Endothelial cell (in vitro differentiated cells): ENCODE measurements at places on chromosomes 13 and 19. TPM values are rescaled to one million over a fixed set of nuclear protein-coding genes. Genes with fewer than 3 reads are reported as not detected.

DNA sequence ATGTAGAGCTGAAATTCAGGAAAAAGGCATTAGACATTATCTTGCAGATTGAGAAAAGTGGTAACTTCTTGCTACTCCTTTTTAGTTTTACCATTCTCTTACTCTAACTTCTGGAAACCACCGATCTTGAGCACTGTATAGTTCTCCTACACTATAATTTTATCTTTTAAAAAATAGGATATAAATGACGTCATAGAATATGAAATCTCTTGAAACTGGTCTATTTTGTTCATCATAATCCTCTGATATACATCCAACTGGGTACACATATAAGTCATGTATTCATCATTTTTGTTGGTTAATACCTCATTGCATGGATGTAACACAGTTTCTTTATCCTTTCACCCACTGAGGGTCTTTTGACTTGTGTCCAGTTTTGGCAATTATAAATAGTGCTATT is 629.9 kb upstream of the PRR20A start:
- DNase-seq: no peak

- DNase-seq: no peak
Measured at GRCh38 chr19:42301646-42302203, at the start of gene PRR19. PRR19 (plus strand) TSS chr19:42302132; CDS start chr19:42309585, 7,453 bp downstream.

- DNase-seq: peak; percentile 50
Measured at GRCh38 chr13:87498681-87499080, 172.5 kb upstream of the SLITRK5 start.

DNA sequence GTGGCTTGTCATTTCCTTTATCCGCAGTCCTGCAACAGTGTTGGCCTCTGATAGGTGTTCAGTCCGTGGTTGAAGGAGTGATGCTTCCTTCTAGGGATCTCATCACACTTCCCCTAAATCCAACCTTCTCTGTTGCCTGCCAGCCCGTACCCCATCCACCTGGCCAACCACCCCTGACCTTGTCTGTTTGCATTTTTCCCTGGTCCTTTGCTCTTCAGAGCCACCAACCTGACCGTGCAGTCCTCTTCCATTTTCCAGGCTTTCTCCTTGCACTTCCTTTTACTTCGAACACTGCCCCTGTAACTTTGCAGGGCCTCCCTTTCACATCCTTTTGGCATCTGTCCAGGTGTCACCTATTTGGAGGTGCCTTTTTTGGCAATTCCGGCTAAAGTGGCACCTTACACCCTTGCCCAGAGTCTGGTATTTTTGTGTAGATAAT is 696 bp downstream of the ZNF460 start:
- peak; percentile 4 for DNase-seq

DNA sequence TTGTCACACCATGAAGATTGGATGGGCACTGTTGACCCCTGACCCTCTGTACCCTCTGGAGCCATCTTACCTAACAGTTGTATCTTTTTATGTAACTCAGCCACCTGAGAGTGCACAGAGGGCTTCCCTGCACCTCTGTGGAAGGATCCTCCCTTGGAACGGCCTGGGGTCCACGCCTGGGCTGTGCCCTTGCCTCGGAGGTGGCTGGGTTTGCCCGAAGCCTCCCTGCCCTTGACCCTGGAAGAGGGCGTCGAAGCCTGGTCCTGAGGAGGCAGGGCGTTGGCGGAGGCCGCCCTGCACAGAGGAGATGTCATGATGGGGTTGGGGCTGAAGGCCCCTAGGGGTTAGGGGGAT is 241 bp downstream of the ODAD3 start:
- no peak for DNase-seq

DNA sequence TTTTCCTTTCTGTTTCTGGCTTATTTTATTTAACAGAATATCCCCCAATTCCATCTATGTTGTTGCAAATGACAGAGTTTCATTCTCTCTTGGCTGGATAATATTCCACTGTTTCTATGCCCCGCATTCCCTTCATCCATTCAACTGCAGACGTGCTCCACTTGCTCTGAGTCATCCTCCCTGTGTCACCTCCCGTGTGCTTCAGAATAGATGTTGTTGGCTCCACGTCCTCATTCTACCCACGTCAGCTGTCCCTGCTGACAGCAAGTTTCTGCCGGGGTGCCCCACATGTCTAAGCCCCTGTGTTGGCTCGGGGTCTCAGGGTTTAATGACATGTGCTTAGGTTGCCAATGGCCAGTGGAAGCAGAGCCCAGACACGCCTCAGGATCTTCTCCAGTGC is 1041.0 kb downstream of the UQCRFS1 start:
- DNase-seq: no peak

- DNase-seq: no peak
Measured at GRCh38 chr13:47303626-47304025, 406.8 kb upstream of the HTR2A start.

DNA sequence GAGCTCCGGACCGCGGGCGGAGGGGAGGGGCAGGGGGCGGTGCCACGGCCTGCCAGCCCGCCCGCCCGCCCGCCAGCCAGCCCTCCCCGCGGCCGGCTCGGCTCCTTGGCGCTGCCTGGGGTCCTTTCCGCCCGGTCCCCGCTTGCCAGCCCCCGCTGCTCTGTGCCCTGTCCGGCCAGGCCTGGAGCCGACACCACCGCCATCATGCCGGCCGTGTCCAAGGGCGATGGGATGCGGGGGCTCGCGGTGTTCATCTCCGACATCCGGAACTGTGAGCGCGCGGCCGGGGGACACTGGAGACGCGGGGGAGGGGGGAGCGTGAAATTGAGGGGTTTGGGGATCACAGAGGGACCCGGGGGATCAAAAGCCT is at the start of gene AP2A1:
TSS of gene AP2A1 (plus strand) at position 72 of the 370 bp plus-strand sequence. CDS start at position 205, 133 bp downstream.
- no peak for DNase-seq

- DNase-seq: no peak
Measured at GRCh38 chr13:73368608-73369007, 309.8 kb downstream of the KLF5 start.

DNA sequence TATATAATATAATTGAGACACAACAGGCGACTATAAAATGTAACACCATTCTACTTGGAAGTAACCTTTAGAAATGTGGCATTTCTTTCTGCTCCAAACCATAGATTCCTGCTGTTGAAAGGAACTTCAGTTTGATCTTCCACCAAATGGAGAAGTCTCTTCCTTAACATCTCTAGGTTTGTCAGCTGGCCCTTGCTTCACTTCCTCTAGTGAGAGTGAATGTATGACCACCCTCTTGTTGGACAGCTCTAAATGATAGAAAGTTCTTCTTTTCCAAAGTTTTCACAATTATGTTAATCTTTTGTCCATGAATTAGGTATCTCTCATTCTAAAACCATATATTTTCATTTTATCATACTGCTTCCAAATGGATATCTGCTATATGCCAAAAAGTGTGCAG is 13.8 kb upstream of the COG6 start:
- no peak for DNase-seq

DNA sequence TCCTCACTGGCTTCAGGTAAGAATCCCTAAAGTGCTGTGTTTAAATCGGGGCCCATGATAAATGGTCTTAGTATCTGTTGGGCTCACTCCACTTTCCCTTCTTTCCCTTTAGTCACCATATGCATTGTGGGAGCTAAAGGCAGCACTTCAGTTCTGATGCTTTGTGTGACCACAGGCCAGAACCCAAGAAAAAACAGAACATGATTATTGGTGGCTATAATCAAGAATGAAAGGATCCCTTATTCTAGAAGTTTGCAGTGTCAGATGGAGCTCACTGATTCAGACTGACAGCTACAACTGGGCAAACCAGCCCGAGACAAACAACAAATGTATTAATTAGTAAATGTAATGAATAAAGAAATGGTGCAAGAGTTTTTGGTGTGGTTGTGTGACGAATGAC is 57.3 kb upstream of the POMP start:
- no peak for DNase-seq

DNA sequence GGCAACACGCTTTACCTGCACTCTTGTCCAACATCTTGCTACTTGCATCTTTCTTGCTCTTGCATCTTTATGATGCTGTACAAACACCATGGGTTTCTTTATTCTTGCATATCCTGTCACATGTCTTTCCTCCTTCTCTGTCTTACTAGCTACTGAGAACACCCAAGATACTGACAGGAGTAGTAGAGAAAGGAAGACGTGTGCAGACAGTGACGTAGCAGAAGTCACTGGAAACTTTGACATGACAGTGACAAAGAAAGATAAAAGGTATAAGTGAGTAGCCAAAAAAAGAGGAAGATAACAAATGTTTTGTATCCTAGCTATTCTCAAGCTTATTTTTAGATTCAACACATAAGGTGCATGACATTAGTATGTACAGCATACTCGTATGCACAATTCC is 34.2 kb downstream of the TRPC4 start:
- DNase-seq: no peak

GRCh38 chr13:23129331-23129730 is 51.4 kb upstream of the SGCG start:
- no peak for DNase-seq

DNA sequence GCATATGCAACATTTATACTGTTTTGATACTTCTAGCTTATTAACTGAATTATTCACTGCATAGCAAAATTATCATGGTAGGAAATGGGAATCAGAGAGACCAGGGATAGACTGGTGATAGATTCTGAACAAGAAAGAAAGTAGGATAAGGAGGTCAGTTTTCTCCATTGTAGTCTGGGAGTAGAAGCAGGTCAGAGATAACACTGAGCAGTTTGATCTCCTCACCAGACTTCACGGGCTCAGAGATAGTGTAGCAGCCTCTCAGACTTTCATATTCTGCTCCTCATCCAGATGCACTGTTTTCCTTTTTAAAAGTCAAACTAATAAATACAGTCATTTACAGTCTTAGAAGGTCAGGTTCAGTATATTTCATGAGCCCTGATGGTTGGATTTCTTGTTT is 56.0 kb upstream of the MYO16 start:
- no peak for DNase-seq

DNA sequence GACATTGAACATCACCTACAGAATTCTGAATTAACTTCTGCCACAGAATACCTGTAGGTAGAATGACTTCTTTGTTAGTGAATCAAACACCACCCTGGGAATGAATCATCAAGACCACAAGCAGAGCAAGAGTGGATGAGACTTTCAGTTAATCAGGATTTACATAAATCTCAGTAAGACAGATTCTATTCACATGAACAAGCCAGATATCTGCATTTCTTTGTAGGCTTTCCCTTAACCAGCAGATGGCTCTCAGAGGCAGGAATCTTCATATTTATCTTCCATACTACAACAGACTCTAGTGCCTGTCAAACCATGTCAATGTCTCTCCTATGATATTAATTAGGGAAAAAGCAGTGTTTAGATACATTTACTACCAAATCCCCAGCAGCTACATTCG is 412.1 kb downstream of the KLF12 start:
- no peak for DNase-seq

- DNase-seq: no peak
Measured at GRCh38 chr13:40389081-40389641, 277.3 kb downstream of the FOXO1 start.

- DNase-seq: peak; percentile 58
Measured at GRCh38 chr13:48731957-48732569, 78.3 kb downstream of the CYSLTR2 start.

DNA sequence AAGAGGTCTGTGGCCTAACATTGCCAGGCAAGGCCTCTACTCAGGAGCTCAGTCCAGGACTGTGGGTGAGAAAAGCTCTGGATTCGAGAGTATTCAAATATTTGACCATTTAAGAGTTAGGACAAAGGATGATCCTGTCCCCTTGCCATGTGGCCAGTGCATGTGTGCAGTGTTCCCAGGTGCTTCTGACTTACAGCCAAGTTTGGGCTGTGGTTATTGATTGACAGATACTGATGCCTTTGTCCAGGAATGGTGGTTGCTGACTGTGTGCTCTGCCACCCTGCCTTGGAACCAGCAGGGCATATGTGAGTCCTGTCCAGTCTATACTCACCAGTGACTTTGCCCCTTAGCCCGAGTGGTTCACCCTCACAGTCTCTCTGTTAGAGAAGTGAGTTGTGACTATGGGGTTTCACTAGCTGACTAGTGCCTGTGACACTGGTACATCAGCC is 51.9 kb downstream of the GARRE1 start:
- no peak for DNase-seq

- no peak for DNase-seq
Measured at GRCh38 chr19:46881092-46881491, 20.3 kb downstream of the ARHGAP35 start.

DNA sequence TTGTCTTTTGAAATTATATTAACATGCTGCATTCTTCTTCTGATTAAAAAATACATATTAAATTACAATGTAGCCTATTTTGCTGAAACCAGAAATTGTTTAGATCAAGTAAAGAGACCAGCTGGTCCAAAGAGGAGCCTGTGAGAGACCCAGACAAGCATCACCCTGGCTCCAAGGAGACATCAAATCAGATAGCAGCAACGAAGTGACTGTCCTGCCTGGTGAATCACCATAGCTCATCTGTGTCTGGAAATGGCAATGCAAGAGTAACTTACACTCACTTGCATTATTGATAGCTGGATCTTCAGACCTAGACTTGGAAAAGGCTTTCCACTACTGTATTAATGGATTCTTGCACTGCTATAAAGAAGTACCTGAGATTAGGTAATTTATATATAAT is 169.1 kb downstream of the KCTD12 start:
- DNase-seq: no peak

DNA sequence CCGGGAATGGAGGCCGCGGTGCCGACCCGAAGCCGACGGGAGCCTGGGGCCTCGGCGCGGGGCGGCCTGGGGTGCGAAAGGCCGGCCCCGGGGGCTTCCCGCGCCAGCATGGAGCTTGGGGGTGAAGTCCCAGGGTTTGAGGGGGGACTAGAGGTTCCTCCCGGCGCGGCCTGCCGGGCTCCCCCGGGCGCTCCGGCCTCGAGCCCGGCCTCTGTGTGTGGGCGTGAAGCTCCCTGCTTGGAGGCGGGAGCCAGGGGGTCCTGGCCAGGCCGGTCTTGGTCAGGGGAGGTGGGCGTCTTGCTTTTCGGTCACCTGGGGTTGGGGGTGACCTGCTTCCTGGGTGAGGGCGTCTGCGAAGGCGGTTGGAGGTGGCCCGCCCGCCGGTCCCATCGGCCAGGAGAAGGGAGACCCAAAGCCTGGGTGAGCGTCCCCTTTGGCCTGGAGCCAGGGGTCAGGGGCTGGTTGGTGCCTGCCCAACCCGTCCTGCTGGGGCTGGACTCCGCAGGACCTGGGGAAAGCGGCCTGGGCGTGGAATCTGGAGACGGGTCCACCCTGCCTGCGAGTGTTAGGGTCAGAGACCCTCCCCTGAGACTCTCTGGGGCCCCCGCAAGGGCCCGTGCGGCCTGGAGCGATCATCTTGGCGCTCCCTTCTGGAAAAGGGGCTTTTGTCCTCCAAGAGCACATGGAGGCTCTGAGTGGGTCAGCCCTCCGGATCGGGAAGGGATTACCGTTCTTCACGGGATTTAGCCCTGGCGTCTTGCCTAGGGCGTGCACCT is 535 bp downstream of the BSG start:
- DNase-seq: peak; percentile 46

SLC25A42 gene
- total RNA-seq: 7.5 TPM

NANOS2 gene
- total RNA-seq: not detected

MTUS2 gene
- 0.90 TPM for total RNA-seq

ZNF547 gene
- 4.8 TPM for total RNA-seq

KLK8 gene
- total RNA-seq: not detected
